ENCODE measurements at places on chromosomes 5 and 9.

DNA sequence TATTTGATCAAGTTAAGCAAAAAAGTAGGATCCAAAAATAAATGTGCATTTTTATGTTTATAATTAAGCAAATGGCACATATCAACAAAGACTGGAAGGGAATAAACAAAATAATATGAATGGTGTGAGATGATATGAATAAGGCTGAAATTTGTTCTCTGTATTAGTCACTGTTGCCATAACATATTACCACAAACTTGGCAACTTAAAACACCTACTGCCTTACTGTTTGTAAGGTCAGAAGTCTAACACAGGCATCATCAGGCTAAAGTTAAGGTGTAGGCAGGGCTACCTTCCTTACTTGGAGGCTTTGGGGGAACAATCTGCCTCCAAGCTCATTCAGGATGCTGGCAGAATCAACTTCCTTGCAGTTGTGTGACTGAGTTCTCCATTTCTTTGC, 19.3 kb downstream of the PGGT1B start:
- DNase-seq = no peak

DNA sequence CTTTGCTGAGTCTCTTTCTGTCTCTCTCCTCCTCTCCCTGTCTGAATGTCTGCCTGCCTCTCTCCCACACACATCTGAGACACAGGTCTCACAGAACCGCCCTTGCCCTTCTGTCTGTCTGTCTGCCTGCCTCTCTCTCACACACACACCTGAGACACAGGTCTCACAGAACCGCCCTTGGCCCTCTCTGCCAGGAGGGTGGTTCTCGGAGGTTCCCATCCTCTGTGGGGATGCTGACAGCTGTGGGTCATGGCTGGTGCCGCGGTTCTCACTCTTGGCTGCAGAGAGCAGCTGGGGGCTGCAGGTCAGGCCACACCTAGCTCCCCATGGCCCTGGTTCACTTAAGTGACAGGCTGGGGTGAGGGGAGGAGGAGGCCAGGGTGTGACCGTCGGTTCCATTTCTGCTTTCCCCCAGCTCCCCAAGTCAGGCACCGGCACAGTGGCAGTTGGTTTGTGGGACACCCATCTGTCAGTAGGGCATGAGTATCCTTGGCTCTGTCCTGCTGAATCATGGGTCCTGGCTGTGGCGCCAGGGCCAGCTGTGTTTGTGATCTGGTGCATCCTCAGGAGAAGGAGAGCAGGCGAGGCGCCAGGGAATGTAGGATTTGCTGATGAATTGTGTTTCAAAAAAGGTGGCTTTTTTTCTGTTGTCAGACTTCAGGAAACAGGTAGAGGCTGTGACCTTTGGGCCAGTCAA, 42.3 kb upstream of the CLPTM1L start:
- DNase-seq = no peak

GRCh38 chr5:74916831-74917710, 50.9 kb upstream of the FAM169A start:
- peak; percentile 53 for DNase-seq

- no peak for DNase-seq
Observed at GRCh38 chr5:53575101-53575500, 14.7 kb downstream of the NDUFS4 start.

DNA sequence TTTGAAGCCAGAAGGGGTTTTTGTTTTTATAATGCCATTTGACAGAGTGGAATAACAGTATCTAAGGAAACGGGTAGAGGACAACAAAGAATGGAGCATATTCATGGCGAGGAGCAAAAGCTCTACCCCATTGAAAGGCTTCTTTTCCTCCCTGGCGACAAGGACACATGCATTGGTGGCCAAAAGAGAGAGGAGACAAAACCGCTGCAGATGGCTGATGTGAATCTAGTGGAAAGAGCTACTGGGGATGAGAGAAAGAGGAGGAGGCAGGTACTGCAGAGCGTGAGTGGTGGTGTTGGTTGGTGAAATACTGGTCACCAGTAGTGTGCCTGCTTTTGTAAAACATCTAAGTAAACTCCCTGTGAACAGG, 491 bp downstream of the APC start:
- no peak for DNase-seq

DNA sequence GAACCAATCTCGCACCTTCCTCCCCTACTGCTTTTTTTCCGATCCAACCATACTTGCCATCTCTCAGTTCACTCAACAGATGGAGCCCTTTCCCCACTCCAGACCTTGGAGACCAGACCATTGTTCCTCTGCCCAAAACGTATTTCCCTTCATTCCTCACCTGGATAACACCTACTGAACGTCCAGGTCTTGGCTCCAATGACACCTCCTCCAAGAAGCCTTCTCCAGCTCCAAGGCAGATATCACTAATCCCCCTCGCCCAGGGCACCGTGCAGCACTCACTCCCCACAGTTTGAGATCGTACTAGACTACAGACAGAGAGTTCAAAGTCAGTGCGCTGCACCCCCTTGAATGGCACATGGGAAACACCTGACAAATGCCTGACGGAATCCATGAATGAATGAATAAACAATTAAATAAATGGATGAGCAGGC, 47.1 kb upstream of the AKNA start:
- DNase-seq = peak; percentile 31

GRCh38 chr5:2439608-2440007, 311.9 kb downstream of the IRX2 start:
- DNase-seq = no peak

DNA sequence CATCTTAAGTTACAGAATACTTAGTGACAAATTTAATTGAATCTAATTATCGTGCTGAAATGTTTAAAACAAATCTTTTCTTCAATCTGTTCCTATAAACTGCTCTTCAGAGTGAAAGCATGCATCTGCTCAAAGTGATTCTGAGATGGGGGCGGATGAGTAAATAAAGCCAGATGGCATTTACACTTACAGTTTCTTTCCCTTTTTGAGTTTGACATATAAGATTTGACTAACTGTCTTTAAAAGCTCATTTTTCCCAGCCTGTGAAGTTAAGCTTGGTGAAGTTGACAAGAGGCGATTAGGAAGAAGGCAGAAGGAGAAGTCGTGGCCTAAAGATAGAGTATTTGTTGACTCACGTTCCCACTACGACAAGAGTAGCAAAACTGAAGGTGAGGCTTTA, 137.4 kb downstream of the LPAR1 start:
- no peak for DNase-seq

- no peak for DNase-seq
Observed at GRCh38 chr5:177510567-177511053, 984 bp upstream of the DOK3 start.

GRCh38 chr9:115513148-115513547, 395.2 kb upstream of the TNC start:
- DNase-seq = no peak

GRCh38 chr9:81893929-81894328, 34.3 kb upstream of the SPATA31D4 start:
- DNase-seq = no peak

DNA sequence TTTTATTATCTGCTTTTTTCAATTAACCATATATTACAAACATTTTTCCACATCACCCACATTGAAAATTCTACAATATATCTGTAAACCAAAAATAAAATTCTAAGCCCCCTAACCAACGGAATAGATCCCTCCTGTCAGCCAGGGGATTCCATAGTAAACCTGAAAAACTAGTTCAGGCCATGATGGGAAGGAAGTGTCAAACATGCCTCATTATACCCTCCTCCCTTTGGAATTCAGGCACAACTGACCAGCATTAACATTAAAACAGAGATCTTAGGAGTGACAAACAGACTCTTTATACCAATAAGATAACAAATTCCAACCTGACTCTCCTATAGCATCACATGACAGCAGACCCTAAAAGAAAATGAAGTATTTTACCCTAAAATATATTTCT, 113.7 kb upstream of the DMRT1 start:
- DNase-seq = no peak

GRCh38 chr5:27511061-27511460, 472.7 kb upstream of the CDH9 start:
- DNase-seq = no peak

GRCh38 chr9:130588416-130588815, 9.0 kb downstream of the FUBP3 start:
- no peak for DNase-seq

DNA sequence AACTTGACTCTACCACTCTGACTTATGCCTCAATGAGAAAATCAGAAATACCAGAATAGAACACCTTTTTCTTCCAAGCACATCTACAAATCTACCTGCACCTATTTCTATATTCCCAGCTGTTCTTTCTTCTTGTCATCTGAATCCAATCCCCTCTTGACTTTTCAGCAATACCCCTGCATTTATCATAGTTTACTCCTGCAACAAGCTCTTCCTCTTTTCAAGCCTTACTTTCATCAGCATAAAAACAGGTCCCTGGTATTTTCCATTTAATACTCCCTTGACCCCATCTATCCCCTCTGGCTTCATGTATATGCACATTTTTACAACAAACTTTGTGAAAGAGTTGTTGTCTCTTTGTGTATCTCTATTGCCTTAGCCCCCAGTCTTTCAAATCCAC, 3.1 kb downstream of the GEMIN5 start:
- no peak for DNase-seq

GRCh38 chr9:122816163-122816867, 12.1 kb downstream of the PDCL start:
- no peak for DNase-seq

- DNase-seq = no peak
Observed at GRCh38 chr5:15887093-15887492, 292.5 kb downstream of the MARCHF11 start.

DNA sequence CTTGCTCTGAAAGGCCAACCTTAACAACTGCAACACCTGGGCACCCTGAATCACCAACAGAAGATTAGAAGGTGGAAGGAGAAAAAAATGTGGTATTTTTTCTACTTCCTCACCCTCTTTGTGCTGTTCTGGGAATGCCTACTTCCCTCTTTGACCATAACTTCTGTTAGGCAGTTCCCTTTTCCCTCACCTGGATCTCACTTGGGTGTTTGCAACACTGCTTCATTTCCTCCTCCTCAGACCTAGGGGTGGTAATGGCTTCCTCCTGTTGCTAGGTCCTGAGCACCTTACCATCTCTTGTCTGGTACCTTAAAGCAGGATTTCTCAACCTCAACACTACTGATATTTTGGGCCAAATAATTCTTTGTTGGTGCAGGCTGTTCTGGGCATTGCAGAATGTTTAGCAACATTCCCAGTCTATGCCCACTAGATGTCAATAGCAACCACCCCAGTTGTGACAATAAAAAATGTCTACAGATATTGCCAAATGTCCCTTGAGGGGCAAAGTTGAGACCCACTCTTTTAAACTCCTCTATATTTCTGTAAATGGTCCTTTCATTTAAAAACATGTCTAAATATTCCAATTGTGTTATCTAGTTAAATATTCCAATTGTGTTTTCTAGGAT, 300.0 kb upstream of the VLDLR start:
- no peak for DNase-seq

DNA sequence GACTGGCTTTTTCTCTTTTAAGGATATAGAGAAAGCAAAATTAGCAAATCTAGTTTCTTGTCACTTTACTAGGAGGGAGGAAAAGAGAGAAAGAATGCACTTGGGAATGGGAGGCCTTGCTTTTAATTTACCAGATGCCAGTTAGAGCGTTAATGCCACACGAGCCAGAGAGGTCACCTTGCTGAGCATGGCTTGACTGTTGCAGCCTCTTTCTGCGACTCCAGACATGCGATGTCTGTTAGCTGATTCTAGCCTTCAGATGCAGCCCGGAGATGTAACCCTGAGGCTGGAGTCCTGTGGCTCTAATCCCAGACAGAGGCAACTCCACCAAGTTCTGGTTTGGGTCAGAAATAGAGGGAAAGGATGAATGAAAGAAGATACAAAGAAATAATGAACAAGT, 152.5 kb downstream of the TRIO start:
- DNase-seq = no peak

- no peak for DNase-seq
Observed at GRCh38 chr5:96771395-96771794, 36.4 kb downstream of the ERAP1 start.
